NCI-H2107 (cell line): ENCODE measurements at places on chromosomes 1 and 21.

DNA sequence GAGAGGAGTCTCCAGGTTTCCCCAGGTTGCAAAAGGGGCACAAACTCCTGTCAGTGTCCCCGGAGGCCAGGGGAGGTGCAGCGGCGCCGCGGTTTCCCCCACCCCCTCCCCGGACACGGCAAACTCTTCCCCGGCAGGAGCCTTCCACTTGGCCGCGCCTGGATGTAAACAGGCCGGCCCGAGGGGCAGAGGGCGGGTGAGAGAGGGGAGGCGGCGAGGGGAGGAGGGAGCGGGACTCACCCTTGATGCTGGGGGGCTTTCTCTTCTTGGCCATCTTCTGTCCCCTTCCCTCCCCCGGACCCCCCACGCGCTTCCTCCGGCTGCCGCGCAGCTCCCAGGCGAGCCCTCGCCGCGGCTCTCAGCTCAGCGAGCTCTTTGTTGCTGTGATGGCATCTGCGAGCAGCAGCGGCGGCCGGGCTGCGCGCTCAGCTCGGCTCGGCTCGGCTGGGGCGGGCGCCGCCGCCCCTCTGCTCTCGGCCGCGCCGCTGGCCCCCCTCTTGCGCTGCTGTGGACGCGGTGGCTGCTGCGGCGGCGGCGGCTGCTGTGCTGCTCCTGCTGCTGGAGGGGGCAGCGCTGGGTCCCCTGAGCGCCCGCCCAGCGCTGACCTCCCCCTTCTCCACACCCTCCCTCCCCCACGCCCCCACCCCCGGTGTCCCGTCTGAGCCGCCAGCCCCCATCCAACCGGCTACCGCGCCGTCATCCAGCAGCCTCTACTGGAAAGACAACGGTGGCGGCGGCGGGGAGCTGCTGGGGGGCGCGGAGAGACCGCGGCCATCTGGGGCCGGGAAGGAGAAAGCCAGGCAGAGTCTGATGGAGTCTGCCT is 4.9 kb upstream of the SLC44A5 start:
- DNase-seq, result no peak

DNA sequence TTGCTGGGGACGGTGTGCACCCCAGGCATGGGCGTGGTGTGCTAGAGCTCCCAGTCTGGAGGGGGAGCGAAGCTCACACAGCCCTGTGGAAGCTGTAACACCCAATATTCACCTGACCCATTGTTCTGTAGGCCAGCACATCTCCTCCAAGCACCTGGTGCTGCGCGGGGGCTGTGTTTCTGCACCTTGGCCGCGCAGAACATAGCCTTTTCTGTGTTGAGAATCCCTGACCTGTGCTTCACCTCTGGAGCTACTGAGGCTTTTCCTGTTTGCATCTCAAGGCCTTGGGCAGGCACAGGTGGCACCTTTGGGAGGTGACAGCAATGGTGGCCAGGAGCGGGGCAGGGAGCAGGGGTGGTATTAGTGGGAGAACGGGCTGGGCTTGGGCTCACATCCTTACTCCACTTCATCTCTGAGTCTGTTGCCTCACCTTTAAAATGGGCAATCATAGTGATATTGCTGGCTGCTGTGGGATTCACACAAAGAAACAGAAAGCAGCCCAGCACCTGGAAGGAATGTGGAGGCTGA is 343.9 kb upstream of the AJAP1 start:
- DNase-seq, result no peak

DNA sequence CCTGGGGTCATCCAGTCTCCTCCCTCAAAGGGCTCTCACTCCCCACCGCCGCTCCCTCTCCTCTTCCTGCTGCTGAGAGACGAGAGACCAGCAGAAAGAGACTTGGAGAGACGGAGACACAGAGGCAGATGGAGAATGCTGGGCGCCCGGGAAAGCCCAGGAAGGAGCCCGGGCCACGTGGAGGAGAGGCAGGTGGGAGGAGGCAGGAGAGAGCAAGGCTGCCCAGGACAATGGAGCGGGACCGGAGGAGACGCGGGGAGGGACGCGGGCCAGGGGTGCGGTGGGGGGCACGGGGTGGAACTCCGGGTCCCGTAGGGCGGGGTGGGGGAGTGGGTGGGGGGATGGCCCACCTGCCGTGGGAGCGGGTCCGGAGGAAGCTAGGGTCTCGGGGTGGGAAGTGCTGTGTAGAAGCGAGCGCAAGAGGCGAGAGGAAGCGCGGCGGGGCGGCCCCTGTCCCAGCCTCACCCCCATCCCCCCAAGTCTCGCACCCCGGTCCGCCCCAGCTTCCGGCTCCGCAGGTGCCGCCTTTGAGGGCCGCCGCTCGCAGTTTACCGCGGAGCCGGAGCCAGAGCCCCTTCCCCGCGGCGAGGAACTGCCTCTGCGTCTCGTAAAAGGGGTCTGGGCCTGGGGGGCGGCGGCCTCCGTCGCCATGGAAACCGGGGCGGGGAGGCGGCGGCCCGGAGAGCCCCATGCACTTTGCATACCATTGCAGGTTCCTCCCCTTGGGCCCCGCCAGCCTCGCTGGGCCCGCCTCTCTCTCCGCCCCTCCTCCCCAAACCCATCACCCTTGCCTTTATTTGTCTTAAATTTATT is 11.7 kb upstream of the EPHA2 start:
- no peak for DNase-seq

GRCh38 chr1:25614501-25615171 is 2.0 kb upstream of the MAN1C1 start:
- DNase-seq, result no peak

DNA sequence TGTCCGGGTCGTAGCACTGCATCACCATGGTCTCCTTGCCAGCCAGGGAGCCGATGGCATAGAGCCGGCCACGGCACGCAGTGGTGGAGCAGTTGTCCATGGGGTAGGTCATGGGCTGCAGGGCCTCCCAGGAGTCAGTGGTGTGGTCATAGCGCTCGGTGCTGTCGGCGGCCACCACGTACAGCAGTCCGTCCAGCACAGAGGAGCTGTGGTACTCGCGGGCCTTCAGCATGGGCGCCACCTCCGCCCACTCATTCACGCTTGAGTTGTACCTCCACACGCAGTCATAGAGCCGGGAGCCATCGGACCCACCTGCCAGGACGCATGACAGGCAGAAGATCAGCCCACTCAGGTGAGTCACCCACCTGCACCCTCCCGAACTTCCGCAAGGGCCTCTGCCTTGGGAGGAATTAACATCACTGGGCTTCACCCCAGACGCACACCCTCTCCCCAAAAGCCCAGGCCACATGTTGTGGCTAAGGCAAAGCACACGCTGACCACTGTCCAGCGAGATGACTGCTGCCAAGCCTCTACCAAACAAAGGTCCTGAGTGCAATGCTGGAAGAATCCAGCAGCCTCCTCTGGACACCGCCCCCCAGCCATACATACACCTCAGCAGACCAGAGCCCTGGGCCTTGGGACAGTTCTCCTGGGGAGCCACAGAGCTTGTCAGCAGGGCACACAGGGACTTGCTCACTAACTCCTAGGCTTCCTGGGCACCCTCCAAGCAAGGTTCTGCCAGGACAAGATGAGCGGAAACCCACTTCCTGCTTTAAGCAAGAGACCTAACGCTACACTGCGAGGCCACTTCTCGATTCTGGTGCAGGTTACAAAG is 3.3 kb downstream of the KLHL21 start:
- no peak for DNase-seq

- no peak for DNase-seq
Observed at GRCh38 chr1:119380983-119381662, 12.5 kb downstream of the HAO2 start.

- DNase-seq, result no peak
Observed at GRCh38 chr1:160293020-160293968, 8.4 kb upstream of the PEX19 start.

GRCh38 chr1:81799939-81800694 is 617 bp upstream of the ADGRL2 start:
- no peak for DNase-seq

- DNase-seq, result no peak
Observed at GRCh38 chr1:189429610-189430009, 1048.1 kb downstream of the BRINP3 start.

GRCh38 chr1:157995583-157996169 is 2.2 kb downstream of the KIRREL1 start:
- no peak for DNase-seq

GRCh38 chr1:200435200-200435780 is 25.5 kb upstream of the ZNF281 start:
- DNase-seq, result no peak

GRCh38 chr1:160284220-160284781 is 632 bp downstream of the PEX19 start:
- no peak for DNase-seq

GRCh38 chr1:234967121-234967520 is 161.5 kb downstream of the TOMM20 start:
- no peak for DNase-seq

- no peak for DNase-seq
Observed at GRCh38 chr1:154276797-154277196, 4.4 kb downstream of the HAX1 start.

GRCh38 chr1:231763456-231763855 is 136.9 kb downstream of the DISC1 start:
- no peak for DNase-seq

GRCh38 chr1:198893141-198893540 is 254.3 kb downstream of the PTPRC start:
- no peak for DNase-seq

DNA sequence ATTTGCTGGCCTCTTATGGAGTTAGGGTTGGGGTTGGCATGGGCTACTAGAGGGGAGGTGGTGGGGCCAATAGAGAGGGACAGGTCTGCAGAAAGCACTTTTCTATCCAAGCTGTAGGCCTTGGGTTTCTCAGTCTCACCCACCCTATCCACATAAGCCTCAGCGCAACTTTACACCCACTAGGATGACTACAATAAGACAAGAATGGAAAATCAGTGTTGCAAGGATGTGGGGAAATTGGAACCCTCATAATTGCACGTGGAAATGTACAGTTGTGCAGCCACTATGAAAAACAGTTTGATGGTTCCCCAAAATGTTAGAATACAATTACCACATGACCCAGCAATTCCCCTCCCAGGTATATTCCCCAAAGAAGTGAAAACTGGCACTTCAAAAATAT is 14.0 kb upstream of the GSTM4 start:
- no peak for DNase-seq

GRCh38 chr21:38878379-38879179 is 72.8 kb downstream of the ETS2 start:
- DNase-seq, result no peak

GRCh38 chr1:185632659-185633423 is 101.3 kb upstream of the HMCN1 start:
- no peak for DNase-seq

- no peak for DNase-seq
Observed at GRCh38 chr21:19621837-19622496, 1218.4 kb upstream of the TMPRSS15 start.

DNA sequence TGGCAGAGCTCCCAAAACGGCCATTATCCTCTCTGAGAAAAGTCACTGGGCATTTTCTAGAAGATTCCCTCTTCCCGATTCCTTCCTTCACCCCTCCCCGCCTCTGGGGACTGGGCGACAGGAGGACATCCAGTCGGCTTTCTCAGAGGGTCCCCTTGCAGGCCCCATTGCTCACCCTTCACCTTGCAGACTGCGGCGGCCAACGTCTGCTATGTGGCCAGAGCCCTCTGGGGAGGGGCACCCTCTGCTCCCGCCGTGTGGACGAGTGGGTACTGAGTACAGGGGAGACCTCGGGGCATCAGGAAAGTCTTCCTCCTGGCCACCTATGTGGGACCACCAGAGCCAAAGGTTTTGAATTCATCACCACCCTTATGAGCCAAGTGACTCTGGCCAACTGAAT is 293.5 kb upstream of the VAMP3 start:
- no peak for DNase-seq

GRCh38 chr1:189764391-189765320 is 713.0 kb downstream of the BRINP3 start:
- DNase-seq, result no peak

GRCh38 chr1:9298282-9298681 is 5.6 kb downstream of the SPSB1 start:
- DNase-seq, result no peak

- no peak for DNase-seq
Observed at GRCh38 chr1:154703170-154703569, 95.2 kb upstream of the ADAR start.

DNA sequence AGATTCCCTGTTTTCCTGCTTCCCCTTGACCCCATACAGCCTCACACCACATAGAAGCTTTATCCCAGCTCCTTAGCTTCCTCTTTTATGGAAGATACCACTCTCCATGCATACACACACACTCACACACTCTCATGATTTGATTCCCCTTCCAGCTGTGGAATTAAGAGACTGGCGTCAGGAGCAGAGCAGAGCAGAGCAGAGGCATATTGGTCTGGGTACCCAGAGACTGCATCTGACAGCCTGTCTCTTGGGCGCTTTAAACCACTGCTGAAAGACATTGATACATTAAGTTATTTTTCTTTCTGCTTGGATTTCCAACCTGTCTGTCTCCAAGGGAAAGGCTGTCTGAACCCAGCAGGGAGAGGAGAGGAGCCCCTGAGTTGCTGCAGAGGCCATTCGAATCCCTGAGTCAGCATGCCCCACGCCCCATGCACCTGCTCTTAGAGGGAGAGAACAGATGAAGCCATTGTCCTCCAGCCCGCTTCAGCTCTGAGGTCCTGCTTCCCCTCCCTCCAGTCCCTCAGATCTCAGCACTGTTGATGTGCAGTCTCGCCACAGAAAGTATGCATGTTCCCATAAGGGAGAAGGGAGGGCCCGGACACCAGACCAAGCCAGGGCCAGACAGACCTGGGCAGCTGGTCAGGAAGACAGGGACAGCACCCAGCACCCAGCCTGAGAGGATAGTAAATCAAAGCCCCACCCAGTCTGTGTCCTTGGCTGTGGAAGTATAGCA is 66.7 kb upstream of the GJB5 start:
- DNase-seq, result no peak
